ENCODE measurements at places on chromosomes 2 and 18. TPM values are rescaled to one million over a fixed set of nuclear protein-coding genes. Genes with fewer than 3 reads are reported as not detected.

GRCh38 chr18:33128581-33128980, 311.9 kb downstream of the CCDC178 start:
- no peak for DNase-seq

- no peak for DNase-seq
Measured at GRCh38 chr2:168136392-168136977, 110.9 kb downstream of the STK39 start.

- DNase-seq = peak; percentile 74
Measured at GRCh38 chr18:35817604-35818352, 154.7 kb upstream of the RMP24 start.

GRCh38 chr2:45928946-45929345, 277.5 kb downstream of the PRKCE start:
- no peak for DNase-seq

- no peak for DNase-seq
Measured at GRCh38 chr2:222535477-222535876, 111.1 kb downstream of the SGPP2 start.

GRCh38 chr2:1430491-1430890, 17.2 kb downstream of the TPO start:
- DNase-seq = no peak

DNA sequence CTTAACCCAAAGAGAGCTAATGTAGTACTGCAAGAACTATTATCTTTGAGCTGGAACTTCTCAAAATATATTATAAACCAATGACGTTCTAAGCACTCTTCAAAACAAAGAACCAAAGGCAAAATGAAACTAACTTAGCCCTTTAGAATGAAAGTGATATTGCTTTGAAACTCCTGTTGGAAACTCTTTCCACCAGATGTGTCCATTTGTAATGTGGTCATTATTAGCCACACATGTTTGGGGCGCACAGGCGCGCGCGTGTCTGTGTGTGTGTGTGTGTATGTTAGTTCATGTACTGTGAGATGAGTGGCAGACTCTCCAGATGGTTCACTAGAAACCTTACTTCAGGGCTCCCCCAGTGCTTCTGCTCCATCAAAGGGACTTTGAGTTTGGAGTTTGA, 323.4 kb downstream of the BCL11A start:
- no peak for DNase-seq

GRCh38 chr2:207109768-207110167, 56.0 kb downstream of the KLF7 start:
- no peak for DNase-seq

The CERKL gene
- total RNA-seq = not detected

The PTH2R gene
- total RNA-seq = not detected

The HTRA2 gene
- total RNA-seq = 29.7 TPM

The TBR1 gene
- total RNA-seq = not detected

The SLC40A1 gene
- total RNA-seq = 35.3 TPM

The UGT1A6 gene
- total RNA-seq = not detected

All from esophagus muscularis mucosa (tissue), 4 donors.